Activated CD8-positive, alpha-beta memory T cell treated with anti-CD3 and anti-CD28 coated beads, Interleukin-2, amount 10 ng/mL, durations not matched to agents 7 days and 5 days (primary cell): ENCODE measurements at places on chromosomes 12 and 14.

- H3K27ac ChIP-seq = no peak overlapping the region
- no peak for DNase-seq
- no peaks in the 10 kb centered on the region for H3K36me3 ChIP-seq
- H3K4me3 ChIP-seq = no peak overlapping the region
- H3K27me3 ChIP-seq = no peaks in the 10 kb centered on the region
These were observed 132.5 kb downstream of the RPL10L start for GRCh38 chr14:46519121-46519520.

DNA sequence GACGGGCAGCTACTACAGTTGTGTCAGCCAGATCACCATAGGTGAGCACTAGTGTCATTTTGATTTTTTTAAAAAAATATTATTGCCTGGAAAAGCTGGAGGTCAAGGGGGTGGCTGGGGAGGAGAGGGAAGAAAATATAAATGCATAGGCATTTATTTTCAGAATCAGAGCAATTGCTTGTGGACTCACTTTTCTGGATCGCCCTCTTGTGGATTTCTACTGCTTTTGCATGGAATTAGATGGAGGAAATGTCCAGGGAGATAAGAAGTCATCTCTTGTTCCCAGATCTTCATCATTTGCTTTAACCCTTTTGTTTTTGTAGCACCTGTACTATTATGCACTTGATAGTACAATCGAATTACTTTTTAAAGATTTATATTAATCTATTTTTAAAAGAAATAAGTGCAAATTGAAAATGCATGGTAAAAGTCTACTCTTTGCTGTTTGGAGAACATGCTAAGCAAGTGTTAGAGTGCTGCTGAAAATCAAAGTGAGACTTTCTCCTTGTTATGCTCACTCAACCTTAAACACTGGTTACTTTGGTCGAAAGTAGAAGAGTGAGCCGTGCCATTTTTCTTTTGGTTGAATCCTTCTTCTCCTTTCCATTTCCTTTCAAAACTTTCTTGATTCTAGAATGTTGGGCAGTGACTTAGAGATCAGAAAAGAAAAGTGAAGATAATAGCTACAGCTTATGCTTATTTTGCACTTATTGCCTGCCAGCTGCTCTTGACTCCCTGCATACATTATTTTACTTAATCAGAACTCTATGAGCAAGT is 60.6 kb upstream of the ANO4 start:
- no peaks in the 10 kb centered on the region for H3K36me3 ChIP-seq
- H3K4me3 ChIP-seq = no peak overlapping the region
- no peaks in the 10 kb centered on the region for H3K4me1 ChIP-seq
- no peak for DNase-seq
- H3K27me3 ChIP-seq = no peaks in the 10 kb centered on the region
- no peak overlapping the region for H3K27ac ChIP-seq

DNA sequence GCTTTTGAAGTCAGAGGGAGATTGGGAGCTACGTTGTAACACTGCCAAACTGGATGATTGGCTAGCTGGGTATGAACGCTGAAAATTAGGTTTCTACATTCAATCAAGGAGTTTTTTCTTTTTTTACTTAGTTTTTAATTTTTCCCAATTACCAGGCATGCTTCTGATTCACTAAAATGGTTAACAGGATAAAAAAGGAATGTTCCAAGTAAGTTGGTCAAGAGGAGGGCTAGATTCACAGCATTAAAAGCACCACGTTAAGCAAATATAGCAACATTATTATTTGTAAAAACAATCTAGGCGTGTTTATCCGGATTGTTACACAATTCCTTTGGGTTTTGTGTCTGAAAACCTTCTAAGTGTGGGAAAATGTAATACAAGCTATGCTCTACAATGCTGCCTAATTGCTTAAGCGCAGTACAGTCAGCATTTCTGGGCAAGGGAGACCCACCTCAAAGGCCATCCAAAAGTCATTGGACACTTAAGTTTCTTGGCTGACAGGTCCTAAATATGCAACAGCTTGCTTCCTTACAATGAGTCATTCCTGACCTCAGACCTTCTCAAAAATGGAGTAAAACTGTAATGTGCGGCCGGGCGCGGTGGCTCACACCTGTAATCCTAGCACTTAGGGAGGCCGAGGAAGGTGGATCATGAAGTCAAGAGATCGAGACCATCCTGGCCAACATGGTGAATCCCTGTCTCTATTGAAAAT is 1.2 kb downstream of the RPLP0 start:
- H3K36me3 ChIP-seq = peaks cover 52% of the 10 kb centered on the region
- peak overlapping the region; percentile 89 for H3K4me3 ChIP-seq
- no peaks in the 10 kb centered on the region for H3K27me3 ChIP-seq
- peaks cover 53% of the 10 kb centered on the region for H3K4me1 ChIP-seq

GRCh38 chr12:116222358-116222757 is 55.1 kb downstream of the MED13L start:
- no peak for DNase-seq
- H3K4me3 ChIP-seq = no peak overlapping the region
- H3K27me3 ChIP-seq = no peaks in the 10 kb centered on the region

DNA sequence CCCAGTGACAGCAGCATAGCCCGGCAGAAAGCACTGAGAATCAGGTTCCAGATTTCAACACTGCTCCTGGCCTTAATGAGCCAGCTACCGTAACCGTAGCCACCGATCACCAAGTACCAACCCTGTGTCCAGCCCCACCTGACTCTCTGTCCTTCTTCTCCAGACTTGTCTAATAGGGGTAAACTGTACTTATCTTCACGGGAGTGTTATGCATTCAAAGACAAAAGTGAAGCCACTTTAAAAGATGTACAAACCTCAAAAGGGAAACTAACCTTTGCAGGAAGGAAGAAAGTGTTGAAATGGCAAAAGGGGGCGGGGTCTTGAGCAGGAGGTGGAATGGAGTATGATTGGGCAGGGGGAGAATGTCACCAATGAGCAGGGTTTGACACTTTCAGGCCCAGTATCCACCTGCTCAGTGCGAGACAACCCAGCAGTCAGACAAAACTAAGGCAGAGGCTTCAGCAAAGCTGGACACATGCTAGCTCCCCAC is 226.1 kb downstream of the CHST11 start:
- H3K4me1 ChIP-seq = peaks cover 94% of the 10 kb centered on the region
- H3K27ac ChIP-seq = peak overlapping the region; percentile 91
- H3K36me3 ChIP-seq = peaks cover 30% of the 10 kb centered on the region
- H3K27me3 ChIP-seq = no peaks in the 10 kb centered on the region
- peak; percentile 90 for DNase-seq

- H3K27me3 ChIP-seq = peaks cover 90% of the 10 kb centered on the region
- DNase-seq = no peak
- H3K36me3 ChIP-seq = no peaks in the 10 kb centered on the region
- H3K27ac ChIP-seq = no peak overlapping the region
These were observed 6.0 kb downstream of the HOXC4 start for GRCh38 chr12:54059668-54060067.

GRCh38 chr14:50352584-50352983 is 40.5 kb downstream of the DMAC2L start:
- H3K27ac ChIP-seq = no peak overlapping the region
- no peaks in the 10 kb centered on the region for H3K27me3 ChIP-seq
- H3K4me3 ChIP-seq = no peak overlapping the region
- peaks cover 2% of the 10 kb centered on the region for H3K4me1 ChIP-seq

DNA sequence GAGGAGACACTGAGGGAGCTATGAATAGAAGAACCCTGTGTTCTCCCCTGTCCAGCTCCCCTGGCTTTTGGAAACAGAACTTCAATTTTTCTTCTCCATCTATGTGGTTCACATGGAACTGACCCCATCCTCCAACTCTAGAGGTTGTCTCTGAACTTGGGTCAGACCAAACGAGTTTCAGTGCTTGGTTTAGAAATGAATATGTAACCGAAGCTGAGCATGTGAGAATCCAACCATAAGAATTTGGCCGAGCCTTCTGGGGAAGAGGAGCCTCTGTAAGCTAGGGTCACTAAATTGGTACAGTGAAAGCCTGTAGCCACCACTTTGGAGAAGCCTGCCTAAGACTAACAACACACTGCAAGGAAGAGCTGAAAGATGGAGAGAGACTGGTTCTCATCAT is 464.4 kb downstream of the ZFP36L1 start:
- H3K4me3 ChIP-seq = no peak overlapping the region
- no peak for DNase-seq
- H3K4me1 ChIP-seq = peaks cover 2% of the 10 kb centered on the region

- no peak overlapping the region for H3K27ac ChIP-seq
- peaks cover 7% of the 10 kb centered on the region for H3K4me1 ChIP-seq
- peaks cover 2% of the 10 kb centered on the region for H3K36me3 ChIP-seq
These were observed 41.6 kb downstream of the NT5DC3 start for GRCh38 chr12:103799504-103799856.

DNA sequence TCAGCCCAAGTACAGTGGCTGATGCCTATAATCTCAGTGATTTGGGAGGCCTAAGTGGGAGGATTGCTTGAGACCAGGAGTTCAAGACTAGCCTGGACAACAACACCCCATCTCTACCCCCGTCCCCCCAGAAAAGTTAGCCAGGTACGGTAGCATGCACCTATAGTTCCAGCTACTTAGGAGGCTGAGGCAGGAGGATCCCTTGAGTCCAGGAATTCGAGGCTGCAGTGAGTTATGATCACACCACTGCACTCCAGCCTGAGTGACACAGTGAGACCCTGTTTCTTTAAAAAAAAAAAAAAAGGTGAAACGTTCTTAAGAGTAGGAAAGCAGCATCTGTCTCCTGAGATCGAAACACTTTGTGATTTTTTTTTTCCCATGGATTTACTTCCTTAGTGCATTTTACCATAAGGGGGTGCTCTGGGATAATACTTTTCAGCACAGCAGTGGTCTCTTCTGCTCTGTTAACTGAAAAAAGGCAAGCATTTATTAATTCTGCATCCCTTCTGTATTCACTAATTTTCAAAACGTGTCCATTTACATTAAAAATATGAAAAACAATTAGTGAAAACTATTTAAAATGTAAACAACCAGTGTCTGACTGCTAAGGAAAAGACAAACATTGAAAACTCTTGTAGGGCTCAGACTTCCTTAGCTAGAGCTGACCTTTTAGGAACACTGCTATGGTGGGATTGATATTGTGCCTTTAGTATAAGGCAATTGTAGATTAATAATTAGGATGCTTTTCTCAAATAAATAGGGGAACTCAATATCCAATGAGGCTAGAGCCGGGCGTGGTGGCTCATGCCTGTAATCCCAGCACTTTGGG is 31.2 kb upstream of the USP44 start:
- no peak for DNase-seq
- no peaks in the 10 kb centered on the region for H3K4me1 ChIP-seq
- no peak overlapping the region for H3K27ac ChIP-seq
- no peaks in the 10 kb centered on the region for H3K36me3 ChIP-seq

- H3K27me3 ChIP-seq = no peaks in the 10 kb centered on the region
- H3K27ac ChIP-seq = no peak overlapping the region
- H3K36me3 ChIP-seq = peaks cover 9% of the 10 kb centered on the region
- peaks cover 15% of the 10 kb centered on the region for H3K4me1 ChIP-seq
These were observed 3.2 kb downstream of the CFL2 start for GRCh38 chr14:34711169-34711568.

GRCh38 chr14:105056303-105056831 is 8.9 kb downstream of the GPR132 start:
- H3K27me3 ChIP-seq = no peaks in the 10 kb centered on the region
- no peak for DNase-seq

DNA sequence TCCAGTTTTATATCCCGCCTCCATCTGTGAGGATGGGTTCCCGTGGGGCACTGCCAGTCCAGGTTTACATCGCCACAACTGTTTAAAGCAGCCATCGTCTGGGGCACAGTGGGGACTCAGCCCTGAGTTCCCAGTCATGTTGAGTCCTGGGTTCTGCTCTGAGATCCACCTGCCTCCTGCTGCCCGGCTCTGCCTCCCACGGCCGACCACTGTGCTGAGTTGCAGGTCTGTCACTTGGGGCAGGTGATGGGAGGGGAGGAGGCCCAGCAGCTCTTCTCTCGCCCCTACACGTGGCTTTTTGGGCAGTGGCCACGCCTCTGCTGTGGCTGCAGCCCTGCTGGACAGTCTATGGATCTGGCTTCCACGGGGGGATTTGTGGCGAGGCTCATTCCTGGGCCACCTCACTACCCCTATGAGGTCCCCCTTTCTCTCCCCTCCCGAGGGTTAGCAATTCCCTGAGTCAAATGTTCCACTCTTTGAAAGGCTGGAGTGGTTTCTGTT is 143.0 kb downstream of the ADGRD1 start:
- no peaks in the 10 kb centered on the region for H3K36me3 ChIP-seq
- no peaks in the 10 kb centered on the region for H3K27me3 ChIP-seq
- no peak overlapping the region for H3K4me3 ChIP-seq
- peaks cover 21% of the 10 kb centered on the region for H3K4me1 ChIP-seq

GRCh38 chr14:75383721-75384120 is 44.1 kb upstream of the JDP2 start:
- no peak for DNase-seq
- H3K36me3 ChIP-seq = peaks cover 1% of the 10 kb centered on the region
- no peak overlapping the region for H3K27ac ChIP-seq
- no peaks in the 10 kb centered on the region for H3K4me1 ChIP-seq
- no peak overlapping the region for H3K4me3 ChIP-seq

GRCh38 chr14:20802341-20803084 is at the start of gene RNASE1:
Gene RNASE1 (minus strand): TSS chr14:20802844. CDS start chr14:20802068, 776 bp downstream.
- H3K36me3 ChIP-seq = no peaks in the 10 kb centered on the region
- H3K27ac ChIP-seq = no peak within 1 kb of the TSS
- H3K27me3 ChIP-seq = peaks cover 39% of the 10 kb centered on the region
- DNase-seq = no peak

DNA sequence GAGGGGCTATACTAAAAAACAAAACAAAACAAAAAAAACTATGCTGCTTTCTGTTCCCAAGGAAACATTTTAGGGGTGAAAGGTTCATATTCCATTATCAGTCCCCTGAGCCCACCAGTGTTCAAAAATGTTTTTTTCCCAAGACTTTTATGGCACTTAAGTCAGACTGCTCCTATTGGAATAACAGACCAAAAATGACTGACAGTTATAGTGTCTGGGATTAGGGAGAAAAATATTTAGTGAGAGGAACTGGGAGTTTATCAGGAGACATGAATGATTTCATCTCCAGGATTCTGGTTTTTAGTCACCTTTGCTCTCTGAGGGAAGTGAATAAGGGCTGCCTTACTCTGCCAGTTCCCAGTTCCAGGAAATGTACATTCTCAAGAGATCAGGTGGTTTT is 68.0 kb downstream of the PDE3A start:
- H3K27ac ChIP-seq = no peak overlapping the region
- no peak for DNase-seq
- H3K36me3 ChIP-seq = no peaks in the 10 kb centered on the region
- H3K4me1 ChIP-seq = no peaks in the 10 kb centered on the region

GRCh38 chr12:92175961-92176360 is 30.3 kb upstream of the BTG1 start:
- H3K4me1 ChIP-seq = no peaks in the 10 kb centered on the region
- no peak overlapping the region for H3K27ac ChIP-seq
- H3K36me3 ChIP-seq = peaks cover 2% of the 10 kb centered on the region
